GM12865 (cell line): ENCODE measurements at places on chromosomes 6 and 20.
A peak's percentile ranks its signal among the peaks of the same experiment; 100 is the strongest.

- DNase-seq = no peak
Measured at GRCh38 chr20:1184638-1185315, at the start of gene TMEM74B. Gene TMEM74B (minus strand): TSS chr20:1184981. CDS start chr20:1183801, 1,180 bp downstream.

DNA sequence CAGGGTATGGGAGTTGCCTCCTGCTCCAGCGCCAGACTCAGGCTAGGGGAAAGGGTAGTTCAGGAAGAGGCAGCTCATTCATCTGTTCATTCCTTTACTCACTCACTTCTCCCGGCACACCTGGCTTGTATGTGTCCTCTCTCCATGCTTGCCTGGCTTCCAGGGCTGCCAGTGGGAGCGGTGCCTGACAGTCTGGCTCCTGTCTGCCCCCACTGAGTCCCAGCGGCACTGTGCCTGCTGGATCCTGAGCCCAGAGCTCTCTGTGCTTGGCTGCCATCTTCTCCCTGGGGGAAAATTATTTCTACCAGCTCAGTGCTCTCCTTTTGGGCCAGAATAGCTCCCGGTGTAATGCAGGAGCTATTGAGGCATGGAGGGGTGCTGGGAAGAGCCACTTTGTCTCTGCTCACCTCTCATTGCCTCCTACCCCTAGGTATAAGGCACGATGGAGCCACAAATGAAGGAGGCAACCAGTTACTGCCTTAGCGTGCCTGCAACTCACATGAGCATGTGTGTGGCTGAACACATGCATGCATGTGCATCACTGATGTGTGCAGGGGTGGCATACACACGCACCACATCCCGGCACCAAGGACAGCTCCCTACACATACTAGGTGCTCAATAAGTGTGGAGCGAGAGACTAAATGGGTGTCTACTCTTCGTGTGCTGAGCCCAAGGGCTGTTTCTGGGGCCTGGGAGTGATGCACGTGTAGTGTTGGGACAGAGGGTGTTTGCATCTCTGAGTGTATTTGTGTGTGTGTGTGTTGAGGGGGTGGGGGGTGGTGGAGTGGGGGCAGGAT, 46.6 kb downstream of the CDH22 start:
- no peak for DNase-seq

DNA sequence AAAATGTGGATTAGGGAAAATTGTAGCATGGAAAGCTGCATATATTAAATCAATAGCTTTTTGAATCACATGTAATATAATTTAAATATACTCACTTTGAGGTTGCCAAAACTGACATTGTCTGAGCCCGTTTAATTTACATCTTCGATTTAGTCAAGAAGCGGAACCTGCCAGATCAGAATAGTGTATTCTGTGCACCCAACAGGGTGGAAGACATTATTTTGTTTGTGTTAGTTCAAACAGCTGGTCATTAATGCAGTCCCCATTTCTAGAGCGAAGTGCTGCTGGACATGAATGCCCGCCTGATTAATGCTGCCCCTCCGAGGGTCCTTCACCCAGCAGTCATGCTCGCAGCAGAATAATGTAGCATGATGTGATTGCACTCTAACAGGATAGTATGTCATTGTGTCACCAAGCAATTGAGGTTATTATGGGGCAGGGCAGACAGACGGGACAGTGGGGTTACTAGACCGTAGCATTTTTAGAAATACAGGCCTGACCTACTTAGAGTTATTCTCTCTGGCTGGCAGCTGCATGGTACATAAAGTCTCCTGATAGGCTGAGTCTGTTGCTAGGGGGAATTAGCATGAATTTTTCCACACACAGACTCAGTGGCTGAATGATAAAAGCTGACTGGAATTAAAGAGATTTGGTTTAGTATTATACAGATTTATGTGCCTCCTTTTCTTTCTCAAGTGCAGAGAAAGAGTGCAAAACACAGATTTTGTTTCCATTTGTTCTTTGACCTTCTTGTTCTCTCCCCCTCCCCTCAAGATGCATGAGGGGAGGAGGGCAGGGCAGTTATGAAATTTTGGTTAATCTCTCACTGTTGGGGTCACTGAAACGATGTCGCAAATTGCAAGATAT, 147.1 kb downstream of the PRL start:
- peak; percentile 57 for DNase-seq

- DNase-seq = no peak
Measured at GRCh38 chr20:49786668-49787370, 25.8 kb upstream of the SLC9A8 start.

GRCh38 chr20:63178446-63178820, 37.5 kb downstream of the YTHDF1 start:
- DNase-seq = no peak
